HAP-1 (cell line): ENCODE measurements at places on chromosomes 11 and 22.
A peak's percentile ranks its signal among the peaks of the same experiment; 100 is the strongest.

DNA sequence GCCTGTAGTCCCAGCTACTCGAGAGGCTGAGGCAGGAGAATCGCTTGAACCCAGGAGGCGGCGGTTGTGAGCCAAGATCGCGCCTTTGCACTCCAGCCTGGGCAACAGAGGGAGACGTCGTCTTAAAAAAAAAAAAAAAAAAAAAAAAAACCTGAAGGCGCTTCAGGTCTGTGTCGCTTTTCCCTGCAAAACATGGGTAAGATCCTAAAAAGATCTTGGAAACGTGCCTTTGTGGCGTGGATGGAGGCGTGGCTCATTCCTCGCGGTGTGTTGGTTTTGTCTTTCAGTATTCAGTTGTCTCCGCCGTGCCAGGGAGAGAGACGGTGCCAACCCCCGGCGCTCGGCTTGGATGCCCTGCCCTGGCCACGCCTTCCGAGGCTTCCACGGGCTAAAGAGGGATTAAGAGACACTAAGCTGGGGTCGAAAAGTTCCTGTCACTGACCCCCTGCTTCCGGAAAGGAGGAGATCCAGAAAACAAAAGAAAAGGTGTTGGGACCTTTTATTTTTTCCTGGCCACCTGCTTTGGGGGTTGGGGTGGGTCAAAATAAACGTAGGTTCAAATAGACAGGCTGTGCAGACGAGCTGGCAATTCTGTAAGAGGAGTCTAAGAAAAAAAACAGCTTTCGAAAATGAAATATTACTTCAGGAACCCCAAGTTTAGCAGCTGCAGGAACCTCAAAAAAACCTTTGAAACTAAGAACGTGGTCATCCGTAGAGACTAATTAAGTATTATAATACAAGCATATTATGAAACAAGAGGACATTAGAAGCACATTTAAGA is 1.1 kb upstream of the SLC35F2 start:
- no peak for DNase-seq

DNA sequence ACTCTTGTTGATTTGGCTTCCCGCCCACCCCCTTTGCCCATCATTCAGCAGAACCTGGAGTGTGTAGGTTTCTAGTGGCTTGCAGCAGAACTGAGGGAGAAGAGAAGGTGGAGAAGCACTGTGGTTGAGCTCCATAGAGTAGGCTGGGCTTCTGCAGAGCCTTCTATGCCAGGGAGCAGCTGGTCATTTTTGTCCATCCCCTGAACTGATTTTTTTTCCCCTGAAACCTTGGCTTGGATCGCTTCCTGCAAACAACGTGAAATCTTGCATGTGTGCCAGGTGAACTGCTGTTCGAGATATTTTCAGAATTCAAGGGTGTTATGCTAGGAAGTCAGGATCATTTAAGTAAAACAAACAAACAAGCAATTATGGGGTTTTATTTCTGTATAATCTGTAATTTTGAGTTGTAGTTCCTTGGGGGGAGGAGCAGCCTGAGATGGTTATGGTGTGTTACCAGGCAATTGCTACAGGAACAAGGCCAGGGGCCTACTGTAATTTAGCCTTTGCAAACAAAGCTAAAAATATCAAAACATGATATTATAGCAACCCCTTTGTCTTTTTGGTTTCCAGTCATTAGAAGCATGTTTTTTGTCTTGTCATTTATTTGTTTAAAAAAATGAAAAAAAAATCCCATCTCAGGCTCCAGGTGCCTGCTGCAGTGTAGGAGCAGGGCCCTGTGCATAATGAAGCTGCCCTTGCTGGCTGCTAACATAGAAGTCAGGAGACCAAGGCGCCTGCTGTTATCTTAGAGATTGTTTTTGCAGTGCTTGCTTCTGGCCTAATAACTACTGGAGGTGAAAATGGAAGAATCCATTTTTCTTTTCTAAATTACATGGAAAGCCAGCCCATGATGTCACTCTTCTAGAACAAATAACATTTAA is 152.4 kb upstream of the TTC12 start:
- no peak for DNase-seq

DNA sequence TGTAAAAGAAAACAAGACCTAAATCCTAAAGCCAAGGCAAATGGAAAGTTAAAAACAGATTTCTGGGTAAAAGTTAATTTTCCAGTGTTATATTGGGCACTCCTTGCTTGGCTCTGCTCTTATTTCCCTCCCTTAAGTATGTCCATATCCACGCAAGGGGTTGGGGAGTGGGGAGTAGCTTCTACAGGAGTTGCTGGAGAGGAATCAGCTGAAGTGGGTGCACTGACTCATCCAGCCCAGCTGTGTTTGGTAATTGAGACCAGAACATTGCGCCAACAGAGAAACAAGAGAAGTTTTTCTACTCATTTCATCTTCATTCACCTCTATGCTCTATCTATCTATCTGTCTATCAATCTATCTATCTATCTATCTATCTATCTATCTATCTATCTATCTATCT is 298.4 kb upstream of the PDGFD start:
- DNase-seq, result no peak

DNA sequence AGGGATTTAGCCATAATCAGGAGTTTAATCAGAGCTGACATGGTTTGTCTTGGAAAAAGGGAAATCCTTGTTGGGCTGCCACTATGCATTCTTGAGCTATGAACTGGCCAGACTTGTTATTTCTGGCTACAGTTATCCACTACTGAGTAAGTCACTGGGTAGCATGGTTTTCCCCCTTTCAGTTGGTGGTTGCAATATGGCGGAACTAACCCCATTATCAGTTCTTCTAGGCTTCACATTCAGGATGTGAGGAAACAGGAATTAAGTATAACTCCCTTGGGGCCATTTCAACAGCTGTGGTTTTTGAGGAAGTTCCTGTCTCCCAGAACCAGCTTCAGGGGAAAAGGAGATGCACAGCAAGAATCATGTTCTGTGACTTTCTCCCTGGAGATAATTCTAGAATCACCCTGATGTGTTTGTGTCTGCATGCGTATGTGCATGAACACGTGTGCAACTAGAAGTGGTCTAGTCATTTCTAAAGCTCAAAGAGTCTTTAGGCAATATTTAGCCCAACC is 103.0 kb upstream of the CD44 start:
- DNase-seq, result no peak

- DNase-seq, result no peak
Measured at GRCh38 chr11:15341587-15341986, 226.9 kb downstream of the INSC start.

GRCh38 chr22:46803031-46803880 is 40.8 kb downstream of the TBC1D22A start:
- peak; percentile 75 for DNase-seq

DNA sequence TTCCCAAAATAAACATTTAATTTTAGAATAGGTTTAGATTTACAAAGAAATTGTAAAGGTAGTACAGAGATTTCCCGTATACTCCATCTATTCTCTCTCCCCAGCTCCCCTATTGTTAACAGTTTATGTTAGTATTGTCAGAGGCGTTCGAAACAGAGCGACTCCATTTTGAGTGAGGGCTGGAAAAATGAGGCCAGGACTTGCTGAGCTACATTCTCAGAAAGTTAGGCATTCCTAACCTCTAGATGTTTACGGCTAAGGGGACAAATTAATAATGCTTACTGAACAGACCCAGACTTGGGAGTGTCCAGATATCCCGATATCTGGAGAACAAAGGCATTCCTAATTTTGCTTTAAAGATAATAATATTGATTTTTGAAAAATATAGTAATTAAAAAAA is 12.4 kb upstream of the NUP160 start:
- no peak for DNase-seq

DNA sequence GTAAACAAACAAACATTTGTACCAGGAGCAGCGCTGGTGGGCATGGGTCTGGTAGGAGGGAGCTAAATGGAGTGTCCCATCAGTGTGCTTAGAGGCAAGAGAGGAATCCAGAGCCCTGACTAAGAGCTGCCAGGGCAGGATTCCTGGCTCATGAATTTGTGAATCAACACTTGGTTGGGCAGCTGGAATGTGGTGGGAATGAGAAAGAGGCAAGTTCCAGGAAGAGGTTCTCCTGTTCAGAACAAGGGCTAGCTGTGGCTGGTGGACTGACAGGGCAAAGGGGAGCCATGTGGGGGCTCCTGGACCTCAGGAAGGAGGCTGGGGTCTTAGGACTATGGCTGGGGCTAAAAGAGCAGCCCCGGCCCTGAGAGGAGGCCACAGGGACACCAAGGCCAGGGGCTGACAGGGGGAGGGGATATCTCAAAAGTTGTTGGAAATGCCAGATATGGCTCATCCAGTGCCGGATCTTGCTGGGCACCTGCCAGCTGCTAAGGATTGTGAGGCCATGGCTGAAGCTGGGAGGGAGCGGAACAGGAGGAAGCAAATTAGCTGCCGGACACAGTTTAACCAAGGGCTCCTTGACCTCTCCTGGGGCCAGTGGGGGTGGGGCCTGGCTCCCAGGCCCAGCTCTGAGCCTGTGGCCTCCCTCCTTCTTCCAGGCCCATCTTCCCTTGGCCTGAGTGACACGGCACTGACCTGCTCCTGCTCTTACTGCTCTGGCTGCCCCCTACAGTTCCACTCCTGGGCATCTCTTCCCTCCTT is 14.6 kb upstream of the P2RY6 start:
- no peak for DNase-seq

DNA sequence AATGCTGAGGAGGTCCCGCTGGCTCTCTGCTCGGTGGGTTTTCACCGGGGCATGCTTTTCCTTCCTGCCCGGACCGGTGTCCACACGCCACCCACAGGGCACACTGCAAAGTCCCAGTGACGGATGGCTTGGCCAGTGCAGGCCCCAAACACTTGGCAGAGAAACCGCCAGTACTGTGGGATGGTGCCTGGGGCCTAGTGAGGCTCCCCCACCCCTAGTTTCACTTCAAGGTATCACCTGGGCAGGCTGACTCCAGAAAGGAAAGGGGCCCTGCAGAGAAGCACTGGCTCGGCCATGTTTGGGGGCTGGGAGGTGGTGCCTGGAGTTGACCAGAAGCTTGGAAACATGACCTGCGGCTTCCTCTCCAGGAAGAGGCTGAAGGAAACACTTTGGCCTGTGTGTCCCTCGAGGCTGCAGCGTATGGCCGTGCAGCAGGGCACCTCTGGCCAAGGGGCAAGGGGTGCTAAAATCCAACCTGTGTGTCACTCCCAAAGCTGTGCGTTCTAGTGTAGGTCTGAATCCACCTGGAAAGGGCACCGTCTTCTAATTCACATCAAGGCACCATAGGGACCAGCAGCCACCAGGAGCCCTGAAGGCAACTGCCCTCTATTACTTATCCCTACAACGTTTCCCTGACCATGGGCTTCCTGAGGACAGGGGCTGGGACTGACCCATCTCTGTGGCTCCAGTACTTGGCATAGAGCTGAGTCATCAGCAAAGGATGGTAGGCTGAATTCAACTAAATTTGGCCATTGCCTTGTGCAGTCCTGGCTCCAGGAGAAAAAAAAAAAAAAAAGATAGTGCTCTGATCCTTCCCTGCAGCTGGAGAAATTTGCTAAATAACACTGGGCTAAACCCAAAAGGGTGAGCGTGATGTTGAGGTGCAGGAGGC is 22.6 kb downstream of the TPBGL start:
- no peak for DNase-seq

- no peak for DNase-seq
Measured at GRCh38 chr11:74476536-74476935, 9.2 kb upstream of the KCNE3 start.

GRCh38 chr11:95924414-95924760 is 480 bp upstream of the MTMR2 start:
- DNase-seq, result no peak

DNA sequence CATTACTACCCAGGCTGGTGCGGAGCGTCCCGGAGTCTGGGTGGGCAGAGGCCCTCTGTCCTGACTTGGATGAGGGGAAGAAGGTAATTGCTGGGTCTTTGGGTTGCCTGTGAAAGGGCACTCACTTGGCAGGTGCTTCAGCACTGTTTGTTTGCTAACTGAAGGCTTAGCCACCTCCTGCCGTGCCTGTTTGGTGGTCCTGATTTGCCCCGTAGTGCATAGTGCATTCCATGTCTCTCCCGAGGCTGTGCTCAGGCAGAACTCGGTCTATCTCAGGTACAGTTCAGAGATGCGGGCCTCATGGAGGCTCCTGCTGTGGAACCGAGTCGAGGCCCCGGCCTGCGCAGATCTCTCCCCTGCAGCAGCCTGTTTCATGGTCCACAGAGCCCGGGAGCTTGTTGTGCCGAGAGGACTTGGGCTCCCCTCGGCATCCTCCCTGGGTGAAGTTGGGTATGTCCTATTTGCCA is 146.2 kb downstream of the TBC1D22A start:
- DNase-seq, result no peak

- DNase-seq, result no peak
Measured at GRCh38 chr11:32852207-32852606, 22.5 kb downstream of the PRRG4 start.

DNA sequence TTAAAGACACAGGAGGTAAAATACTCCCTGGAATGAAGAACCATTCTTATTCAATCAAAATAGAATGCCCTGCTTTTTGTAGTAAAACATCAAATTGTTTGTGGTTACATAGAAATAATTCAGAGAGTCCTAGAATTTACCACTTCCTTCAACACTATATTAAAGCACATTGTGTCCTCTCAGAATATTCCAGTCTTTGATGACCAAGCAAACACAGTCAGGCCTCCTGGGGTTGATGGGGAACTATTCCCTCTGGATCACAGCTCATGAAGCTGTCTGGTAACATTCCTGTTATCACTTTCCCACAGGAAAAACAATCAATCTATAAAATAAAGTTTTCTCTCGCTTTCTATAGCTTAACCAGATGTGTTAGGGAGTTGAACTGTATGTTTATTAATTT is 389.3 kb downstream of the KCNA4 start:
- DNase-seq, result no peak
